ENCODE measurements at places on chromosomes 12 and 14. TPM values are rescaled to one million over a fixed set of nuclear protein-coding genes. Genes with fewer than 3 reads are reported as not detected.

DNA sequence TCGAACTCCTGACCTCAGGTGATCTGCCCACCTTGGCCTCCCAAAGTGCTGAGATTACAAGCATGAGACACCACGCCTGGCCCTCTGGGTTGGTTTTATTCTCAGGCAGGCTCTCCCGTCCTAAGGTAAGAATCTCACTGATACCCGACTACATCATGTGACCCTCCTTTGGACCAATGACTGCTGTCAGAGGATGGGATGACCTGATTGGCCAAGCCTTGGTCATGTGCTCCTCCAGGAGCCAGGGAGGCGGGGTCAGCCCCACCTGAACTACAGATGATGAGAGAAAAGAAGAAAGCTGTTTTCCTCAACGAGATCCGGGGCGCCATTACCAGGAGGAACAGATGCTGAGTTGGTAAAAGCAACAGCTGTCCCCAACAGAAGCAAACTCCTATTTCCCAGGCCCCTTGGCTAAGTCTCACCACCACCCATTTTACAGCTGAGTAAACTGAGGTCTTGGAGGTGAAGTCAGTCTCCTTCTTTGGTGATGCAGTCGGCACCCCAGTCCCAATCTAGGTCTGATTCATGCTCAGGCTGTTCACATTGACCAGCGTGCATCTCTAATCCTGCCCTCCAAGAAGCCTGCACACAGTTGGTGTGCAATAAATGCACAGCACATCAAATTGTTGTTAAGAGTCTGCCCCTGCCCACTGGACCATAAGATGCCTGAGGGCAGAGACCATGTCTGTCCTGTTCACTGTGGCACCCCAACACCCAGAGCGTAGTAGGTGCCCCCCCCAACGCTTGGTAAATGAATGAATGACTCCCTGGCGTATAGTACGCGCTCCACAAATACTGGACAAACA, 118.8 kb downstream of the SCARB1 start:
- no peak overlapping the region for H3K4me3 ChIP-seq
- no peaks in the 10 kb centered on the region for H3K36me3 ChIP-seq

DNA sequence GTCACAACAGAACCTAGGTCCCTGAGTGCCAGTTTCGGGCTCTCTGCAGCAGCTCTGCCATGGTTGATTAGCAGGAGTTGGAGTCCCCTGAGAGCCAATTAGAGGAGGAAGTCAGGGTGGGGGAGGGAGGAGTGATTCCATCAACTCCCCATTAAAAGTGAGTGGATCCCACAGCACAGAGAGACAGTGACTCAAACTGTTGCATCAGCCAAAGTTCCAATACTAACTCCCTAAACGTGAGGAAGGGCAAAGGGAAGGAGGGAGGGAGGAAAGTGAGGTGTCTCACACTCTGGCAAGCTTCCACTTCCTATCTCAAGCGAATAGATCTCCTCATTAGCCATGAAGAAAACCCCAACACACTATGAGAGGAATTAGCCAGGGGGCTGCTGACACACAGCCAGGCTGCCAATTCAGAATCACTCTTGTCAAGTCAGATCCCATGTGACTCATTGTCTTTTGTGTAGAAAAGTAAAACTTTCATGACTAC, 23.6 kb downstream of the OR11H4 start:
- H3K4me1 ChIP-seq: no peaks in the 10 kb centered on the region
- no peaks in the 10 kb centered on the region for H3K27me3 ChIP-seq
- peak; percentile 33 for DNase-seq
- H3K27ac ChIP-seq: no peak overlapping the region

- no peak overlapping the region for H3K4me3 ChIP-seq
- peak; percentile 34 for DNase-seq
- peaks cover 18% of the 10 kb centered on the region for H3K4me1 ChIP-seq
- H3K36me3 ChIP-seq: peaks cover 6% of the 10 kb centered on the region
- no peaks in the 10 kb centered on the region for H3K27me3 ChIP-seq
These were observed 13.9 kb downstream of the COPZ1 start for GRCh38 chr12:54338698-54339296.

DNA sequence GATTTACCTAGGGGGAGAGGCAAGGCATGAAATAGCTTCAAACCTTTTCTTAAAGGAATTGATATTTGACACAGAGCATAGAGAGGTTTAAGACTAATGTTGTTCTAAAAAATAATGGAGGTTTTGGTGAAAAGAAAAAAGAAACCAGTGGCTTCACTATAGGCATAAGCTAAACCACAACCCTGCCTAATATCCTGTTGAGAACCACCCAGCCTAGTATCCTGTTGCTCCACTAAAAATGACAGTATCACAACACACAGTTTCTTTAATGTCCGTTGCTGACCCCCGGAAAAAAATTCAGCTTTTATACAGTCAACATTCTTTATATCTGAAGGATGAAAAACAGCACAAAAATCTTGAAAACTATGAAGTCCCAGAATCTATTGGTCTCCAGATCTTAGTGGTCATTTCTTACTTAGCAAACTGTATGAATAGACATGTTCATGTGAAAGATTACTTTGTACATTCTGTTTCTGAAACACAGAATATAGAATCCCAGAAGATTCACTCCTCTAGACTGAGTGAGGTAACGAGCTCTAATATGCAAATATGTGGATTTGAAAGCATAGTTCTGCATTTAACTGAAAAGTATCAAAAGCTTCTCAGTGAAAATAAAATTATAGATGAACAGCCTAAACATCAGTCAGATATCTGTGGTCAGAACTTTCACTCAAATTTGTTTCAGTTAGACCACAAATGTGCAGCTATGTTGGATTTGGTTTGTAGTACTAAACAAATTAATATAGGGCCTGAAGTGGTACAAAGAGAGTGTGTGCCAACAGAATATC, 40.5 kb downstream of the GALC start:
- H3K4me1 ChIP-seq: no peaks in the 10 kb centered on the region
- H3K36me3 ChIP-seq: no peaks in the 10 kb centered on the region
- no peak overlapping the region for H3K27ac ChIP-seq
- no peaks in the 10 kb centered on the region for H3K27me3 ChIP-seq
- no peak for DNase-seq

GRCh38 chr12:131537267-131537958, 173.5 kb upstream of the SFSWAP start:
- DNase-seq: no peak
- H3K4me3 ChIP-seq: no peak overlapping the region
- H3K4me1 ChIP-seq: no peaks in the 10 kb centered on the region
- no peaks in the 10 kb centered on the region for H3K36me3 ChIP-seq
- no peaks in the 10 kb centered on the region for H3K27me3 ChIP-seq

GRCh38 chr12:88743946-88744685, 163.8 kb upstream of the KITLG start:
- no peaks in the 10 kb centered on the region for H3K36me3 ChIP-seq
- no peak overlapping the region for H3K4me3 ChIP-seq
- DNase-seq: no peak

DNA sequence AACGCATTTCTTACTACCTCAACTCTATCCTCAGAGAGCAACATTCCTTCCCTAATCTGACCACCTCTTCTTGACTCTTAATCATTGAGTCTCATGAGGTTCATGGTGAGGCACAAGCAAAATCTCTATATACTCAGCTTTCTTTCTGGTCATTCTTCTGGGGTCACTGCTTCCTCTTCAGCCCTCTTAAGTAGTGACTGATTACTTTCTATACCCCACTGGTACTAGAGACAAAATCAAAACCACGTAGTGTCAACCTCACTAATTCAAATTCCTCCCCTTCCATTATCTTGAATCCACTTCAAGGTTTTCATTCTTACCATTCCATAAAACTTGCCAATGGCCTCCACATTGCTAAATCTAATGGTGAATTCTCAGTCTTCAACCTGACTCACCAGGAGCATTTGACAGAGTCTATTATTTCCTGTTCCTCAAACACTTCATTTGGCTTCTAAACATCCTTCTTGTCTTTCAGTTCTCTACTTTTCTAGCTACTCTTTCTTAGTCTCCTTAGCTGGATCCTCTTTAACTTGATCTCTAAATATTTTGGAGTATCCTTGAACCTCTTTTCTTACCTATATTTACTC, 6.8 kb downstream of the WDHD1 start:
- no peak overlapping the region for H3K4me3 ChIP-seq
- H3K36me3 ChIP-seq: no peaks in the 10 kb centered on the region
- no peak overlapping the region for H3K27ac ChIP-seq
- H3K27me3 ChIP-seq: no peaks in the 10 kb centered on the region

DNA sequence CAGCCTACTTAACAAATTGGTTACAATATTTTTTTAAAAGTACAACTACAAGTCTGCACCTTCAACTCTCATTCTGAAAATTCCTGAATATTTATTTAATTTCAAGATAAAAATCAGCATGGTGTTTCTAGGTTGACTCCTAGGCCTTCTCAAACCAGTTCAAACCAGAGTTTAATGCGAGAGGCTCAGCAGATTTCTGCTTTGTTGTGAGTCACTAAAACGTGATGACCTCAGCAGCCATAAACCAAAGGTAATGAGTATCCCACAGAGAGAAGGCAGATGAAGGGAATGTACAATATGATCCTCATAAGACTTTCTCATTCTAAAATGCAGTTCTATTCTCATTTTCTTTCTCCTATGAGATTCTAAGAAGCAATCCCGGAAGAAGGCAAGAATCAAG, 1.5 kb downstream of the PRDM4 start:
- H3K27ac ChIP-seq: peak overlapping the region; percentile 84
- peak; percentile 86 for DNase-seq
- peaks cover 3% of the 10 kb centered on the region for H3K4me1 ChIP-seq
- H3K27me3 ChIP-seq: no peaks in the 10 kb centered on the region

DNA sequence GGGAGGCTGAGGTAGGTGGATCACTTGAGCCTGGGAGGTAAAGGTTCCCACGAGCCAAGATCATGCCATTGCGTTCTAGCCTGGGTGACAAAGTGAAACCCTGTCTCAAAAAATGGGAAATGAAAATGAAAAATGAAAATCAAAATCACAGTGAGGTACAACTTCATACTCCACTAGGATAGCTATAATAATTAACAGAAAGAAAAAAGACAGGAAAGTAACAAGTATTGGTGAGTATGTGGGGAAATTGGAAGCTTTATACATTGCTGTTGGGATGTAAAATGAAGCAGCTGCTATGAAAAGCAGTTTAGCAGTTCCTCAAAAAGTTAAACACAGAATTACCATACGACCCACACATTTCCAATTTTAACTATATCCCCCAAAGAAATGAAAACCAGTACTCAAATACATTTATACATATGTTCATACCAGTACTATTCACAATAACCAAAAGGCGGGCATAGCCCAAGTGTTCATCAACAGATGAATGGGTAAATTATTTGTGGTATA, 22.2 kb downstream of the SGPP1 start:
- no peaks in the 10 kb centered on the region for H3K4me1 ChIP-seq
- no peaks in the 10 kb centered on the region for H3K27me3 ChIP-seq
- H3K4me3 ChIP-seq: no peak overlapping the region

FAM161B gene
- total RNA-seq: 5.3 TPM

TC2N gene
- 0.26 TPM for total RNA-seq

REC8 gene
- total RNA-seq: 1.8 TPM

C12orf50 gene
- under 0.01 TPM for total RNA-seq

KRT85 gene
- not detected for total RNA-seq

CLEC6A gene
- not detected for total RNA-seq

ETNK1 gene
- total RNA-seq: 56.1 TPM

All from fibroblast of lung (primary cell).